ENCODE measurements at places on chromosomes 1 and 21.

DNA sequence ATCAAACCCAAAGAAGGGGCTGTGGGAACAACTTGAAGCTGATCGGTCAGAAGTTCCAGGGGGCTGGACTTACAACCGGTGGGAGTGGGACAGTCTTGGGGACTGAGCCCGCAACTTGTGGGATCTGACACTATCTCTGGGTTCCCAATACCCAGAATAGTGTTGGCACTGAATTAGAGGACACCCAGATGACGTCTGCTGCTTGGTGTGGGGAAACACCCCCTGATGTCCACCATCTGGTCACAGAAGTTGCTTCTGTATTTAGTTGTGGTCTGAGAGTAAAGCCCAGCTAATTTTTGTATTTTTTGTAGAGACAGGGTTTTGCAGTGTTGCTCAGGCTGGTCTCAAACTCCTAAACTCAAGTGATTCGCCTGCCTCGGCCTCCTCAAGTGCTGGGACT lies 28.8 kb downstream of the SERBP1 start:
- no peak for DNase-seq

DNA sequence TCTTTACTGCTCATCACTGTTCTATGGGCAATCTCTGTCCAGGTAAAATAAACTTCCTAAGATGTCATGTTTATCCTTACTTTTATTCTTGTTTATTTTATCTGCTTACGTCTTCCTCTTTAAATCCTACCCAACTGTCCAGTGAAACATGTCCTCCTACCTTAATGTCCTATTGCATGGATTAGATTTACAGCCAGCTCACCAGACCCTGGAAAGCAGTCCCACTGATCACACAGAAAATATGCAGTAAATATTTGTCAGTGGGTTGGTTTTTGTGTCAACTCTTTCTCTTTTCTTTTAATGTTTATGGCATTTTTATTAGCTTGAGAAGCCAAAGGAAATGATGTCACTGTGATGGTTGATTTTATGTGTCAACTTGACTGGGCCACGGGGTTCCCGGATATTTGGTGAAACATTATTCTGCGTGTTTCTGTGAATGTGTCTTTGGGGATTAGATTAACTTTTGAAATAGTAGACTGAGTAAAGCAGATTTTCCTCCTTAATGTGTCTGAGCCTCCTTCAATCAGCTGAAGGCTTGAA lies 258.3 kb downstream of the SRGAP2C start:
- DNase-seq = peak; percentile 5

DNA sequence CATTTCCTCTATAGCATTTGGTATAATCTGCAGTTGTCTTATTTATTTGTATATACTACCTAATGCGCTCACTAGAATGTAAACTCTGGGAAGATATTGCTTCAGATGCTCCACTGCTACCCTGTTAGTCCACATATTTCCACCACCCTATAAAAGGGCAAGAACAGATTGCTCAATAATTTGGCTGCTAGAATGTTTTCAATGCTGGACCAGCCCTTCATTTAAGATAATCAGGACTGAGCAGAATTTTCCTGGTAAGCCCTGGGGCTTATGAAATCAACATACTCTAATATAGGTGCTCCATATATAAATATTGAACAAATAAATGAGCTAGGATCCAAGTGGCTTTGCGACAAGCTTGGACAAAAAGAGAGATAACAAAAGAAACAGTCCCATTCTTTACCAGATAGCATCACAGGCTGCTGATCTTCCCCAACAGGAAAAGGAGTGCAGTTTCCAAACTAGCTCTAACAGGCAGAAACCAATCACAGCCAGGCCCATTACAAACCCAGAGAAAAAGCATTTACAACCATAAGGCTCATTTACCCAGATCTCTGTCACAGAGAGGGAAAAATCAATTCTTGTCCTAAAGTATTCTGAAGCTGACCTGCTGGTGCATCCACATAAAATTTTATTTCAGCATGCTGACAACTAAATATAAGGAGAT lies 8.3 kb downstream of the BCAR3 start:
- no peak for DNase-seq

GRCh38 chr1:225851805-225852204 lies 30.4 kb downstream of the TMEM63A start:
- DNase-seq = no peak

- no peak for DNase-seq
Measured at GRCh38 chr1:182304627-182305026, 87.0 kb downstream of the GLUL start.

DNA sequence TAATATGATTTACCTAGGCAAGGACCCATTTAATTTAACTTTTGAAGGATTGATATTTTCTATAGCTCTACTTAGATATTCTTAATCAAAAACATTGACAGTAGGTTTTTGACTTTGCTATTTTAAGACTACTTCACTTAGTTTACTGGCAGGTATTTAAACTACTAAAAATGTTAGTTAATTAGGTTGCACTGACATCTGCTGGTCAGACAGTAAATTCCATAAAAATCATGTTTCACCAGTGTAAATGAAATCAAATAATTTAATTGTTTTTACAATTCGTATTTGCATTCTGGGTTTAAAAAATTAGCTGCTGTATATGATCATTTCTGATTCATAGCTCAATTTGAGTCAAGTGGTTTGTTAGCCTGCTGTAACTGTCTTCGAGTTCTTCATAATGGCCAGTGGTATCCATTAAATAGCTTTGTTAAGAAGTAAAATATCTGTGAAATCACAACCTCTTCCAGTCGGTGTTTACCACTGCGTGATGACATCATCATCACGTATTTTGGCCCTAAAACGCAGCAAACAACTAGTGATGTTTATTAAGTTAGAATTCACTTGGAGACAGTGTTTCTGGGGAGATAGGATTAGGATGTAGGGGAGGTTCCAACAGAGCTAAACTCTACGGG lies 26.2 kb downstream of the EXTL2 start:
- peak; percentile 72 for DNase-seq

All from astrocyte of the spinal cord (primary cell).